ENCODE measurements at places on chromosomes 7 and 10. TPM values are rescaled to one million over a fixed set of nuclear protein-coding genes. Genes with fewer than 3 reads are reported as not detected.

Gene NKX1-2
- not detected for total RNA-seq

Gene FRA10AC1
- 17.8 TPM for total RNA-seq

Gene SLC26A5
- not detected for total RNA-seq

Gene GLRX3
- total RNA-seq: 103 TPM

Gene TAS2R41
- total RNA-seq: not detected

Gene SEMA3E
- not detected for total RNA-seq

Gene BNIP3
- 20.5 TPM for total RNA-seq

Gene BMPER
- total RNA-seq: 0.31 TPM

DNA sequence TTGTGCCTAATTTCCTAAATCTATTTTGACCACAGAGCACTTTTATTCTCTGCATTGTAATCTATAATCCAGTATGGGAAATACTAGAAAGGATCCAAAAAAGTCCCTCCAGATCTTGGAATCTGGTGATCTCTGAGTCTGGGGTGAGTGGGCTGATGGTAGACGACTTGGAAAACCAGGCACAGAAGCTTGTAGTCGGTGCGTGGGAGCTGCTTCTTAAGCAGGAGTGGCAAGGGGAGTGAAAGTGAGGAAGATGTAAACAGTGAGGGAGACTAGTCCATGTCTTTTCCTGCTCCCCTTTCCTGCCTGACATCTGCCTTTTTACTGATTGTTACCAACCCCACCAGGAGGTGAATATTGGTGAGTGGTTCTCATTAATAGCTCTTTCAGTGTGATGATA, 6.8 kb downstream of the AUTS2 start:
- DNase-seq: no peak
- H3K27me3 ChIP-seq: no peaks in the 10 kb centered on the region
- H3K36me3 ChIP-seq: no peaks in the 10 kb centered on the region
- peaks cover 3% of the 10 kb centered on the region for H3K4me1 ChIP-seq

- no peak overlapping the region for H3K4me3 ChIP-seq
- H3K36me3 ChIP-seq: no peaks in the 10 kb centered on the region
- no peaks in the 10 kb centered on the region for H3K27me3 ChIP-seq
- DNase-seq: no peak
Measured at GRCh38 chr10:122435212-122435827, 19.1 kb upstream of the ARMS2 start.

- H3K4me1 ChIP-seq: peaks cover 11% of the 10 kb centered on the region
- peaks cover 49% of the 10 kb centered on the region for H3K27me3 ChIP-seq
- no peak overlapping the region for H3K4me3 ChIP-seq
- H3K27ac ChIP-seq: no peak overlapping the region
- H3K36me3 ChIP-seq: no peaks in the 10 kb centered on the region
Measured at GRCh38 chr10:113122947-113123346, 172.9 kb downstream of the TCF7L2 start.

GRCh38 chr10:3666525-3667302, 118.3 kb downstream of the KLF6 start:
- peaks cover 30% of the 10 kb centered on the region for H3K4me1 ChIP-seq
- H3K27ac ChIP-seq: peak overlapping the region; percentile 61
- H3K4me3 ChIP-seq: peak overlapping the region; percentile 86
- H3K36me3 ChIP-seq: no peaks in the 10 kb centered on the region

DNA sequence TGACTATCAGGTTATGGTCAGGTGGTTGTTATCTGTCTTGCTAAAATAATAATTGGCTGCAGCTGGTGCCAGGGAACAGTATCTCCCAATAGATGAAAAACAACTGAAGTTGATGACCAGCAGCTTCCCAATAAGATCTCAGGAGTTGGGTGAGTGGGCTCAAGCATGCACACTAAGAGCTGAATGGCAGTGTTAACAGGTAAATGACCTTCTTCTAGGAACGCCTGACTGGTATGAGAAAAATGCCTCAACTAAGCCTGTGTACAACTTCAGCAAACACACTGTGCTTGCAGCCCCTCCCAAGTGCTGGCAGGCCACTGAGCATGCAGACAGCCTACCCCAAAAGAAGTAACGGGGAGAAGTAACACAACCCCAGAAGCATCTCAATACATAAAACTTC, 636.9 kb downstream of the ACTR3B start:
- no peaks in the 10 kb centered on the region for H3K4me1 ChIP-seq
- no peaks in the 10 kb centered on the region for H3K27me3 ChIP-seq
- H3K27ac ChIP-seq: no peak overlapping the region
- DNase-seq: no peak
- no peaks in the 10 kb centered on the region for H3K36me3 ChIP-seq
- no peak overlapping the region for H3K4me3 ChIP-seq

DNA sequence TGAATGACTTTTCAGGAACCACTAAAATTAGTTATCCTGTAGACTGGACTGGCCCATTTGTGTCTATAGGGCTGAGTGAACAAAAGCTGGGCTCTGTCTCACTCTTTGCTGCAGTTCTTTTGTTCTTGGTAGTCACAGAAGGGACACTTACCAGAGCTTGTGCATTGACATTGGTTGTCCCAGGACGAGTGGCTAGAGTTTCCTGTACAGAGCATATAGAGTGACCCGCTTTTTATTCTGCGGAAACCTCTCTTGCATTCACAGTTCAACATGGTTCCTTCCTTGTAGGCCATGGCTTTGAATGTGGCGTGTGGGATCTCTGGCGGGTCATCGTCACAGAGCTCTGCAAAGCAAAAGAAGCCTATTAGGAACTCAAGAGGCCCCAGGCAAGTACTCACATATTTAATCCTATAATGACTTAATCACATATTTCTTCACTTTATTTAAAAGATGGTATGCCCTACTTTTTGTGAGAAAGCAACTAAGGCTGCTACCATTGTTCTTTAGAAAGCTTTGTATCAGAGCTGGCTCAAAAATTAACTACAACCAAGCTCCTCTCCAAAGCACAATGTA, 36.4 kb downstream of the IL2RA start:
- DNase-seq: no peak
- peaks cover 32% of the 10 kb centered on the region for H3K4me1 ChIP-seq
- no peaks in the 10 kb centered on the region for H3K27me3 ChIP-seq
- H3K27ac ChIP-seq: peak overlapping the region; percentile 14

DNA sequence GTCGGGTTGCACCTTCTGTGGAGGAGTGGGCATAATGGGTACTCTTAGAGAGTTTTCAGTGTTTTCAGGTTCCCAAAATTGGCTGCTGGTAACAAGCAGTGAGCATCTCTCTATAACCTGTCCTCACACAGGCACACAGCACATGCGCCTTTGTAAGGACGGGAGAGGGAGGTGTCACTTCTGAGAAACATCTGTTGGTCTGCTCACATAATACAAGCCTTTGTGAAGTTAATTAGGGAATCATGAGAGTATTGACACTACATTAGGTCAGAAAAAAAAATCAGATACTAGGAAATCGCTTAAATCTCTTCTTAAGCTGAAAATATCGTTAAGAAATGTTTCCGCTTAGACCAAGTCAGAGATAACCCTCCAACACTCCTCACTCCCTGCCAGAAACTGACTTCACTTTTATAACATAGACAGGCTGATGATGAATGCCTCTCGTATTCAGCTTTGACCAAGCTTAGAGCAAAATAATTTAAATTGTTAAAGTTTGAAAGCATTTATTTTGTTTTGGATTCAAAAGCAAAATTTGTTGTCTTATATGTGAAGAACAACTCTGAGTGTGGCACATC, 769.7 kb downstream of the TNS3 start:
- DNase-seq: no peak
- H3K4me1 ChIP-seq: no peaks in the 10 kb centered on the region
- no peaks in the 10 kb centered on the region for H3K36me3 ChIP-seq
- no peaks in the 10 kb centered on the region for H3K27me3 ChIP-seq
- H3K4me3 ChIP-seq: no peak overlapping the region

DNA sequence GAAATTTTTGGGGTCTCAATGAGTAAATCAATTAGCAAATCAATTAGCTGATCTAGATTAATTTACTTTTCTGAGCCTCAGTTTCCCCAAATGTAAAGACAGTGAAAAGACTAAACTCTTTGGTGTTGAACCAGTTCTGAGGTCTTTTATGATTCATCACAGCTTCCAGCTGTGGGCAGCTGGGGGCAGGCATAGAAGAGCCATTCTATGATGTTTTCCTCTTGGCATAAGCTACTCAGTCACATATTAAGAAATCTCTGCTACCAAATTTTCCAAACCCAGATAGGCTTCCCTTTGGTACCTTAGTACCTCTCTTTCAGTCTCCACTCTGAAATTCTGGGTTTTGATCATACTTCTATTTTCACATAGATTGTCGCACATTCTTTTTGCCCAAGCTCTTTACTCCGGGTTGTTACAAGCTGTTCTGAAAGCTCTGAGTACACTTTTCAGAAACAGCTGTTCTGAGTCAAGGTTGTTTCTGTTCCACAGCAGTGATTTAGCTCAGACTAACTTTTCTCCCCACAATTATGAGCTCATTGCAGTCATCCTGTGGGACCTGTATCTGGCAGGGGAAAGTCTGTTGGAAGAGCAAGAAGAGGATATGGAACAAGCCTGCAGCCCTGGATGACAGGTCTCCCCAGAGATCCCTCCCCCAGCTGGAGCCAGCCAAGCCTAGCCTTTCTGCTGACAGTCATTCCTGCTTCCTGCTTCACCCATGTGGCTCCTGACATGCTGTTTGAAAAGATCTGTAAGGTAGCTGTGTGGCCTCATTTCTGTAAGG, 599.6 kb upstream of the GHITM start:
- no peaks in the 10 kb centered on the region for H3K4me1 ChIP-seq
- H3K36me3 ChIP-seq: no peaks in the 10 kb centered on the region
- no peak overlapping the region for H3K4me3 ChIP-seq
- H3K27me3 ChIP-seq: no peaks in the 10 kb centered on the region
- DNase-seq: no peak

DNA sequence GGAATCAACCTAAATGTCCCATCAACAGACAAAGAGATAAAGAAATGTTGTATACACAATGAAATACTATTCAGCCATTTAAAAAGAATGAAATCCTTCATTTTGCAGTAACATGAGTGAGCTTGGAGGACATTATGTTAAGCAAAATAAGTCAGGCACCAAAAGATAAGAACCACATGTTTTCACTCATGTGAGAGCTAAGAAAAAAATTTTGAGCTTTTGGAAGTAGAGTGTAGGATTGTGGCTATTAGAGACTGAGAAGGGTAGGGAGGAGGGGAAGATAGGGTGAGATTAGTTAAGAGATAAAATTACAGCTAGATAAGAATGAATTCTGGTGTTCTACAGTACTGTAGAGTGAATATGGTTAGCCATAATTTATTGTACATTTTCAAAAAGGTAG, 8.3 kb upstream of the YAE1 start:
- no peak overlapping the region for H3K4me3 ChIP-seq
- DNase-seq: no peak
- H3K36me3 ChIP-seq: no peaks in the 10 kb centered on the region
- no peaks in the 10 kb centered on the region for H3K4me1 ChIP-seq
- H3K27ac ChIP-seq: no peak overlapping the region

DNA sequence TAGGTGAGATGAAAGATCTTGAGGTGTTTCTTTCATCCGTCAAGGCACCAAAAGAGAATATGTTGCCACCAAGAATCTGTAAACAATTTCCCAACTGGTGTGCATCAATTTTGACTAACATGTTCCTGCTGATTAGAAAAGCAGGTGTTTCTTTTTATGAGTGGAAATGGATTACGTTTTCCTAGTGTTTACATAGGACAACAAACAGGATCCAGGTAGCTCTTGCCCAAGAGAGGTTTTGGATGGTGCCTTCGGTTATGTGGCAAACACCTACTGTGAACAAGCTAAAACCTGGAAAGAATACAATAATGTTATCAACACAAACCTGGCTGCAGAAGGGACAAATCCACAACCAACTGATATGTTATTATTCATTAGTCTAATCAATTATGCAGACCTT, 53.6 kb upstream of the WNT16 start:
- no peak overlapping the region for H3K27ac ChIP-seq
- peaks cover 47% of the 10 kb centered on the region for H3K27me3 ChIP-seq
- H3K4me1 ChIP-seq: peaks cover 11% of the 10 kb centered on the region

GRCh38 chr7:31648880-31649279, 38.1 kb upstream of the PPP1R17 start:
- H3K4me1 ChIP-seq: no peaks in the 10 kb centered on the region
- DNase-seq: no peak
- H3K27me3 ChIP-seq: no peaks in the 10 kb centered on the region
- H3K36me3 ChIP-seq: no peaks in the 10 kb centered on the region
- H3K27ac ChIP-seq: no peak overlapping the region
- H3K4me3 ChIP-seq: no peak overlapping the region

DNA sequence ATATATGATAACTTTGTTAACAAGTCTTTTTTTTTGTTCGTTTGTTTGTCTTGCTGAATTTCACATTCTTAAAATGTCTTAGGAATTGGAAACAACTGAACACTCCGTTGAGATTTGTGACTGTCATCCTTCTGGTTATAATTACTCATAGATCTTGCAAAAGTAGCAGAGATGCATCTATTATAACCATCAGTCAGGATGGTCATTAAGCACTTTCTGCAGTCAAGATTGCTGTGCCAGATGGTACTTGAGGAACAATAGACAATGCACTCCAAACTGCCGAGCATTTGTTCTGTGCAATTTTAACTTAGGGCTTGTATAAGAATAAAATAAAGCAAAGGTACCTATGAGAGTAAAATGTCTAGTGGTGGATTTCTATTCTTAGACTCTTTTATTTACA, 710.1 kb upstream of the KCND2 start:
- peaks cover 9% of the 10 kb centered on the region for H3K36me3 ChIP-seq
- no peak overlapping the region for H3K27ac ChIP-seq
- no peaks in the 10 kb centered on the region for H3K4me1 ChIP-seq
- no peak overlapping the region for H3K4me3 ChIP-seq
- DNase-seq: no peak

DNA sequence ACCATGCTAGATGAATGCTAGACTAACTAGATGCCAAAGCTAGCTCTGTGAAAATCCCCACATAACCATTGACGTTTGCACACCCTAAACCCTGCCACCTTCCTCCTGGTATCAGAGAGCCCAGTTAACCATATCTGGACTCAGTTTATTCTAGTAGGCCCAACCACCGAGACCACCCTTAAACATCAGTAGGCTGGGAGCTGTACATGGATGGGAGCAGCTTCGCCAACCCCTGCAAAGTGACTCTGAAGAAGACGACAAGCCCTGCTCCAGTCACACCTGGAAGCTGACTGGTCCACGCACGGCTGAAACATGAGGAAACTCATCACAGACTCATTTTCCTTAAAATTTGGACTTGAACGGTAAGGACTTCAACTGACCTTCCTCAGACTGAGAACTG, 4.4 kb upstream of the CYREN start:
- H3K4me3 ChIP-seq: no peak overlapping the region
- peaks cover 8% of the 10 kb centered on the region for H3K36me3 ChIP-seq
- no peaks in the 10 kb centered on the region for H3K27me3 ChIP-seq
- peaks cover 14% of the 10 kb centered on the region for H3K4me1 ChIP-seq
- H3K27ac ChIP-seq: peak overlapping the region; percentile 61

DNA sequence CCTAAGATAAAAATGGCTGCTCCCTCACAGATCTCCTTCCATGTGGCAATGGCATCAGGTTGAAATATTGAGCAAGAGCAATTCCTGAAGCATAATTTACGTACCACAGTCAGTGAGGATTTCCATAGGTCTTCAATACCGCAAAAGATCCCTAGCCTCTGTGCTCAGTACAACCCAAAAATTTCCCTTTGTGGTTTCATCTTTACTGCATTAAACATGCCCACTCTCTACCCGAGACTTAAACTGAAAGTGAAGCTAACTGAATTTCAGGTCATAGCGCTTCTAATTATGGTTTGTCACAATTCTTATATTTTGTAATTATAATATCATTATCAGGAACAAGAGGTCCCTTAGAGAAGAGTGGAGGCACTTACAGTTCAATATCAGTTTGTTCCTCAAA, 1071.1 kb downstream of the XPNPEP1 start:
- H3K27me3 ChIP-seq: no peaks in the 10 kb centered on the region
- H3K4me1 ChIP-seq: no peaks in the 10 kb centered on the region
- DNase-seq: no peak
- no peaks in the 10 kb centered on the region for H3K36me3 ChIP-seq

- no peak for DNase-seq
- no peak overlapping the region for H3K4me3 ChIP-seq
- peaks cover 7% of the 10 kb centered on the region for H3K27me3 ChIP-seq
- H3K36me3 ChIP-seq: peaks cover 10% of the 10 kb centered on the region
Measured at GRCh38 chr10:24762161-24762924, 38.7 kb upstream of the ARHGAP21 start.
